Stimulated activated CD4-positive, alpha-beta T cell treated with anti-CD3 and anti-CD28 coated beads, Interleukin-4, amount 100 ng/mL, for 1 hour (primary cell): ENCODE measurements at places on chromosomes 11 and 22.

GRCh38 chr11:98104249-98104648 lies 916.5 kb upstream of the CNTN5 start:
- DNase-seq = no peak

DNA sequence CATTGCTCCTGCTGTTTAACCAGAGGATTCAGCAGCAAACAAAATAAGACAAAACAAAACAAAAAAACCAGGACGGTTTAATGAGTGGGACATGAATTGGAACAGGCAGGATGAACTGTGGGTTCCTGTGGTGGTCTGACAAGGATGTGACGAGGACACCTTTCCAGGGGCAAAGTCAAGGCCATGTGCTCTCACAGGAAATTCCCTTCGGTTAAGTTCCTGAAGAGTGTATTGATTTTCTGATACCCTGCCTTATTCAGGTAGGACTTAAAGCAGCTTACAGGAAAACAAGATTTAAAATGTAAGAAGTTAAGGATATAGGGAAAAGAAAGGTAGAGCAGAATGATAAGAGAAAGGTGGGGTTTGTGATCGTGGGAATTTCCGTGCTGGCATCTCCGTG lies 8.5 kb upstream of the PLET1 start:
- DNase-seq = no peak

- DNase-seq = no peak
These were observed 627.7 kb downstream of the OPCML start for GRCh38 chr11:132904607-132905006.

DNA sequence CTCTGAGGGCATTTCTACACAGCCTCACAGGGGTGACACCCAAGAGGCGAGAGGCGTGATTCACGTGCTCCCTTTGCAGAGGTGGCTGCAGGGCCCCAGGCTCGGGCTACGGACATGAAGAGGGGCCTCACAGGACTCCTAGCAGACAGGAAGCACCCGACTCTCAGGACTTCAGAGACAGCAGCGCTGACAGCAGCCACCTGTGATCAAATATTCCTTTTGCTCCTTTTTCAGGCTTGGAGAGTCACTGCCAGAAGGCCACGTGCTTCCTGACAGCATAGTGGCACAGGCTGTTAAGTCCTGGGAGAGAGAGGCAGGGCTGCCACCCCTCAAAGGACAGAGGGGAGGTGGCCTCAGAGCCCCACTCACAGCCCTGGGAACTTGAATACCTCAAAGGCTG lies 348.9 kb downstream of the CADM1 start:
- DNase-seq = no peak

GRCh38 chr11:27161071-27161470 lies 120.5 kb downstream of the BBOX1 start:
- DNase-seq = no peak

- no peak for DNase-seq
These were observed 26.3 kb downstream of the APLNR start for GRCh38 chr11:57210781-57211180.

DNA sequence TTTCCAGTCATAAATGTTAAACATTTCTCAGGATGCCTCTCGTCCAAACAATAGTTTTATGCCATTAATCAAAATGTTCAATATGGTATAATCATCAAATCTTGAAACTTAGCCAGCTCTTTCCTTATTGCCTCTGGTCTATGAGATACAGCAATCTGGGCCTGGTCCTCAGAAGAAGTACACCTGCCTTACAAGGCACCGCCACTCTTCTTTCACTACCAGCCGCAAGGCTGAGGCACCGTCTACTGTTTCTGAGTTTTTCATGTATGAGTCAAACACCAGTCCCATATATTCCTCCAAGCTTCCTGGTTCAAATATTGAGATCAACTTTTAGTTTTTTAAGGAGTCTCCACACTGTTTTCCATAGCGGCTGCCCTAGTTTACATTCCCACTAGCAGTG lies 600.6 kb upstream of the FAT3 start:
- no peak for DNase-seq

DNA sequence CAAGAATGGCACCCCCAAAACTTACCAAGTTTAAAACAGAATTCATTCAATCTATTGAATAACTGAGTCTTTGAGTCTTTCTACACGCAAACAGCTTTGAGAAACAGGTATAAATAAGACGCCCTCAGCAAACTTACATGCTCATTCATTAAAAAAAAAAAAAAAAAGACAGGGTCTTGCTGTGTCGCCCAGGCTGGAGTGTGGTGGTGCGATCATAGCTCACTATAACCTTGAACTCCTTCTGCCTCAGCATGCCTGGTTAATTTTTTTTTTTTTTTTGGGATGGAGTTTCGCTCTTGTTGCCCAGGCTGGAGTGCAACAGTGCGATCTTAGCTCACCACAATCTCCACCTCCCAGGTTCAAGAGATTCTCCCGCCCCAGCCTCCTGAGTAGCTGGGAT lies 6.1 kb downstream of the PRR14L start:
- DNase-seq = no peak

GRCh38 chr11:19220903-19221724 lies 19.3 kb upstream of the CSRP3 start:
- DNase-seq = no peak

DNA sequence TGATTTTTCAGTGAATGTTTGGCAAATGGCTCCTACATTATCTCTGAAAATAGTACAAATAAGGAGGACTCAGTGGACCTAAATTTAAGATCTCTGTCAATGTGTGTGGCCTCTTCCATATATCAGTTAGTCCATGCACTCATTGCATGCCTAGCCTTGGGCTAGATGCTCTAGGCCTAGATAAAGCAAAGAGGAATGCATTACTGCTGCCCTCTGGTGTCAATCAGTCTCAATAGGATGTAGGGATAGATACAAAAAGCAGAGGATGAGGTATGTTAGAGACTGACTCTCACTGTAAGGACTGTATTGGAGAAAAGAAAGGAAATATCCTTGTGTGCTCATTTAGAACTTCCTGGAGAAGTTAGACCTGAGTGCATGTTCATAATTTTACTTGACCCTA lies 42.0 kb downstream of the MS4A2 start:
- DNase-seq = no peak

DNA sequence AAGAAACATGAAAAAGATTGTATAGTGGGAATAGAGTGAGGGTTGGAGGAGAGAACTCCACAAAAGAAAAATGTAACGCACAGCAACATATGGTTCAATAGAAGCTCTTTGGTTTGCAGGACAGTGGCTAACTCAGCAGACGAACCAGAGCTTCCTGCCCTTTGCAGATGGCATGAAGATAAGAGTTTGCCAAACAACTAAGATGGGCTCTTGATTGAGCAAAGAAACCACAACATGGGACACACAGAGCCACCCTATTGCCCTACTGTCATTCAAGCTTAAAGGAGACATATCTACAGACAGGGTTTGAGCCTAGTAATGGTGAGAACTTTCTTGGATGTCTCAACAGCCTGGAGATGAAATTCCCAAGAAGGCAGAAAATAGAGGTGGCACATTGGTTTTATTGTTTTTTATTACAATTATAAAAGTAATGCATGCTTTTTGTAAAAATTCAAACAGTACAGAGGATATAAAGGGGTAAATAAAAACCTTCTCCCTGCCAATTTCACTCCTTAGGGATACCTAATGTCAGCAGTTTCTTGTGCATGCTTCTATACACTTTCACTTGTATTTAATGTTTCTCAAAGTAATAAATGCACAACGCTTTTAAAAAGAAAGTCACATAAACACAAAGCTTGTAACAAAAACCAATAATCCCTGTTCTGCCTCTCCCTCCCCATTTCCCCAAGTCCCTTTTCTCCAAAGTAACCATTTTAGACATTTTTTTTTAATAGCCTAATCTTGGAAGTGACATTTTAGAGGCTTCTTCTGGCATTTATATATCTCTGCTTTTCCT lies 63.7 kb downstream of the COPB1 start:
- DNase-seq = no peak

GRCh38 chr11:79045800-79046304 lies 395.0 kb downstream of the TENM4 start:
- no peak for DNase-seq

DNA sequence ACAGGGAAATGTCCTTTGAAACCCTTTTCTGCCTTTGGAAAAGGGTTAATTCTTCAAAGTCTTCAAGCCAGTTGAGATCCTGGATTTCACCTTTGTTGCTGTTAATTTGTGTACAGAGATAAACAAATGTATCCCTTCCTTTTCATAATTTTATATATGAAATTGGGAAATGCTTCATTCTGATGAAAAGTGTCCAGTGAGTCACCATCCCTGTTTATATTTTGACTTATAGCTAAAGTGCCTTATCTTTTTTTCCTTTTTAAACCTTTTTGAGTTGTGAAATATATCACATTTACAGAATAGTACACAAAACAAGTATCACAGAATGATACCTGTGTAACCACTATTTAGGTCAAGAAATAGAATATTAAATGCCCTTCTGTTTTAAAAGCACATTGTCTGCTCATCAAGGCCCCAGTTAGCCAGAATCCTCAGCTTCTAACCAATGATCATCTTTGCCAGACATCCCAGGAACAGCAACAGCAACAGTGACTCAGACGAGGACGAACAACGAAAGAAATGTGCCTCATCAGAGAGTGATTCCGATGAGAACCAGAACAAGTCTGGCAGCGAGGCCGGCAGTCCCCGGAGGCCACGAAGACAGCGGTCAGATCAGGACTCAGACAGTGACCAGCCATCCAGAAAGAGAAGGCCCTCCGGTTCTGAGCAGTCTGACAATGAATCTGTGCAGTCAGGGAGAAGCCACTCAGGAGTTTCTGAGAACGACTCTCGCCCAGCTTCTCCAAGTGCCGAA lies 27.3 kb downstream of the CTR9 start:
- DNase-seq = no peak

DNA sequence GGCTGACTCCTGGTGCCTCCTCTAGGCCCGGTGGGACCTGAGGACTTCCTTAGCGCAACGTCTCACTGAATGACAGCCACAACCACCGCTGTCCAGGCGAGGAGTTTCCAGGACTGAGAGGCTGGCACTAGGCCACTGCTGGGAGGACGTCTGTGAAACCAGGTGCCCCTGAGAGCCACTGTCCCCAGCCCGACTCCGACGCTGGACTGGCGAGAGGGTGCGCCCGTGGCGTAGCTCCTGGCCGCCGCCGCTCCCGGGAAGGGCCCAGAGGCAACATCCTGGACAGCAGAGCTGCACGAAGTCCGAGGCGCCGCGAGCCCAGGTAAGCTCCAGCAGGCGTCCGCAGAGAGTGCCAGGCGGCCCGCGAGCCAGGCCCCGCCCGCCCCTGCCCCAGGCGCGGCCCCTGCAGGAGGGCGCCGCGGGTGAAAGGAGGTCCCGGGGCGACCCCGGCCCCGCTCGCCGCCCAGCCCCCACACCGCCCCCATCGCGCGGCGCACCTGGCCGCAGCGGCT lies 525 bp downstream of the DGCR2 start:
- DNase-seq = peak; percentile 37

GRCh38 chr11:132030896-132031295 lies 660.5 kb downstream of the NTM start:
- no peak for DNase-seq

GRCh38 chr11:130508913-130509312 lies 60.5 kb downstream of the ADAMTS15 start:
- DNase-seq = no peak

GRCh38 chr11:77425346-77425745 lies 48.5 kb downstream of the PAK1 start:
- no peak for DNase-seq

DNA sequence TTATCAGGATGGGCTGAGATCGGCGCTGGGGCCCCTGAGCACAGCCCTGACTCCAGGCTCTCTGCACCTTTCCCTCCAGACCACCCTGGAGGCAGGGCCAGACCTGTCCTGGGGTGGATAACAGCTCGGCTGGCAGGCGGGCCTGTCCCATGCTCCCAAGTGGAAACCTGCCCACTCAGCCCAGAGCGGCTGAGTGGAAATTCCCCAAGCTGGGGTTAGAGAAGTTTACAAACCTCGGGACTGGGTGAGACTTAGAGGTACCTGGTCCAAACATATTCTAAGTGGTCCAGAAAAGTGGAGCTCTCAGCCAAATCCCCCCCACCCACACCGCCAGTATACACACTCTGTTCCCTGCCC lies 4.8 kb upstream of the FXYD2 start:
- no peak for DNase-seq

- DNase-seq = no peak
These were observed 154.3 kb upstream of the NCAM1 start for GRCh38 chr11:112806876-112807275.

- no peak for DNase-seq
These were observed 7.7 kb upstream of the PANX1 start for GRCh38 chr11:94120946-94121345.

DNA sequence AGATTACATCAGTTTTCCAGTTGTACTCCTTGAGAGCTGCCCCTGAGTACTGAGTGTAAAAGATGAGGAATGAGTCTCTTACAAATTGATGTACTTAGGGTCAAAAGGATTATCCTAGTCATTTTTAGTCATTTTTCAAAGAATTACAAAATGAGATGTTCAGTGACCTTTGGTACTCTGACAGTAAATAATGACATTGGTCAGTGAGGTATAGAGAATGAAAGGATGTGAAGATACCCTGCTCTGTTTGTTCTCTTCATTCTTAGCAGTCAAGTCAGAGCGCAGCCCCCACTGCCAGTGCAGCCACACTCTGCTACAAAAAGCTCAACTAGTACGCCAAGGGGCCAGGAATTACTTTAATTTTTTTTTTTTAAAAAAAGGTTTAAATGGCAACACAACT lies 4.1 kb upstream of the ESAM start:
- no peak for DNase-seq
